Ammon's horn (tissue), 1 donor: ENCODE measurements at places on chromosomes 16 and 17.
A peak's percentile ranks its signal among the peaks of the same experiment; 100 is the strongest.

GRCh38 chr16:17105239-17105797 lies 365.4 kb downstream of the XYLT1 start:
- DNase-seq: no peak

GRCh38 chr16:9441012-9441411 lies 349.6 kb downstream of the HAPSTR1 start:
- no peak for DNase-seq

DNA sequence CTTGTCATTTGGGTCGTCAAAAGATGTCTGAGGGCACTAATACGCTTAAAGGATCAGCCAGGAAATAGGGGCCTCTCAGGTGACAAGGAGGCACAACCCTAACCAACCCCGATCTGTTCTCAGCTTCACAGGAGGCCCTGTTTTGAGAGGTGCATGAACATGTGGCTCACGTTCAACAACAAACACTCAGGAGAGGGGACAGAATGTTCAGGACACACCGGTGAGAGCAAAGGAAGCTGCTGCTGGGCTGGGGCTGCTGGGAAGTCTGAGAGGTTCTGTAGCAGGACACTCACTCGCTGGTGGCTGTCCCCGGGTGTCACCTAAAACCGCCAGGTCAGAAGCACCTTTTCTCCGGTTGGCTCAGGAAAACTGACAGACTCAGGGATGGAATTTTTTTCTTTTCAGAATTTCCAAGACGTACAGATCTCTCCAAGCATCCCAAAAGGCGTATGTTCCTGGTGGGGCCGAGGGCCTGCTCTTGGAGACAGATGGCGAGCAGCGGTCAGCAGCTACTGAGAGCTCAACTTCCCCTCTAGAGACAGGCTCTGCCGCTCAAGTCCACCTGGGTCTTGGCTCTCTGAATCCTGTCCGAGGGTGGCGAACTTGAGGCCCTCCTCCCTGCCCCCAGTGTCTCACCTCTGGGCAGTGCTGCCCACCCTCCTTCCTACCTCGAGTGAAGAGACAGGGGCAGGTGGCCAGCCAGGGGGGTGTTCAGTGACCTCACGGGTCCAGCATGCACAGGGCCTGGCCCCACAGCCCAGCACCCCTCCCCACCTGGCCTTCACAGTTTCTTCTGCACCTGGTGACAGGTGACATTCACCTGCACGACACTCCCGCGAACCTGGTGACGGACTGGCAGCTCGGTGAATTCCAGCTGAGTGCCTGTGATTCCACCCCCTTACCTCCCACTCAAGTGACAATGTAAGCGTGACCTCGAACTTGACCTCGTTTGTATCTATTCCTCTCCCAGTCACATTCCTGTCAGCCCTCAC lies 22.9 kb downstream of the CLUH start:
- no peak for DNase-seq

GRCh38 chr16:12679660-12680272 lies 123.9 kb downstream of the CPPED1 start:
- no peak for DNase-seq

DNA sequence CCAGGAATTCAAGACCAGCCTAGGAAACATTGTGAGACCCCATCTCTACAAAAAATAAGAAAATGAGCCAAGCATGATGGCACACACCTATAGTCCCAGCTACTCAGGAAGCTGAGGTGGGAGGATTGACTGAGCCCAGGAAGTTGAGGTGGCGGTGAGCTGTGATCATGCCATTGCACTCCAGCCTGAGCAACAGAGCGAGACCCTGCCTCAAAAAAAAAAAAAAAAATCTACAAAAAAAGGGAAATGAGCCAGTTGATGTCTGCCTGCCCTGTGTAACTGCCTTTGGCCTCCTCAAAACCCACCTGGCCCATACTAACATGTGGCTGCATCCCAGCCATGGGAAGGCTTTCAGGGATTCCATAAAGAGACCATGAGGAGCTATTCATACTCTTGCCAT lies 4.5 kb downstream of the RANBP10 start:
- DNase-seq: no peak

DNA sequence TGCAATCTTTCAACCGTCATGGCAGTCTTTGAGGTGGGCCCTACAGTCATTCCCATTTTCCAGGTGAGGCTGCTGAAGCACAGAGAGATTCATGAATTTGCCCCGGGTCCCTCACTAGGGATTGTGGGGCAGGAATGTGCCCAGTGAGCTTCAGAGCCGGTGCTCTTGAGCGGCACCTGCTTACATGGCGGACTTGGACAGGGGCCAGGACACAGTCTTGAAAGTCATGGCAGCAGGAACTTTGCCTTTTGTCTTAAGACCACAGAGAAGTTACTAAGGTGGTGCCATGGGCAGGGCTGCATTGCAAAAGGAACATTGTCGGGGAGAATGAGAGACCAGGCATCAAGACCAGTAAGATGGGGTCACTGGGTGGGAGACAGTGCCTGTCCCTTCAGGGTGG lies 363.4 kb downstream of the FOXL1 start:
- DNase-seq: no peak

DNA sequence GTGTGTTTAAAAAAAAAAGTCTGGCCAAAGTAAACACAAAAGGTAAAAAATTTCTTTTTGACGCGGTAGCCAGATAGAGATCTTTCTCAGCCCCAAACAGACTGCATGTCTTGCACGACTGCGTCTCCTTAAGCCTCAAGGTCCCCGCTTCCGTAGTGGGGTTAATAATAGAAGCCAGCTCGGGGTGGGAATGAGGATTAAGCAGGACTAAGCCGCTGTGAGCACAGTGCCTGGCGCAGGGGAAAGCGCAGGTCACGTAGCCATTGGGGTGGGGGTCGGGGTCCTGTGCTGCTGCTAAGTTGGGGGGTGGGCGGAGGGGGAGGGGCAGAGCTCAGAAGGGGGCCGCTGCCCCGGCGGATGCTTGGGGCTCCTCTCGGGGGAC lies 521 bp downstream of the GGA2 start:
- no peak for DNase-seq

GRCh38 chr17:80881306-80881705 lies 110.3 kb upstream of the CHMP6 start:
- DNase-seq: no peak

DNA sequence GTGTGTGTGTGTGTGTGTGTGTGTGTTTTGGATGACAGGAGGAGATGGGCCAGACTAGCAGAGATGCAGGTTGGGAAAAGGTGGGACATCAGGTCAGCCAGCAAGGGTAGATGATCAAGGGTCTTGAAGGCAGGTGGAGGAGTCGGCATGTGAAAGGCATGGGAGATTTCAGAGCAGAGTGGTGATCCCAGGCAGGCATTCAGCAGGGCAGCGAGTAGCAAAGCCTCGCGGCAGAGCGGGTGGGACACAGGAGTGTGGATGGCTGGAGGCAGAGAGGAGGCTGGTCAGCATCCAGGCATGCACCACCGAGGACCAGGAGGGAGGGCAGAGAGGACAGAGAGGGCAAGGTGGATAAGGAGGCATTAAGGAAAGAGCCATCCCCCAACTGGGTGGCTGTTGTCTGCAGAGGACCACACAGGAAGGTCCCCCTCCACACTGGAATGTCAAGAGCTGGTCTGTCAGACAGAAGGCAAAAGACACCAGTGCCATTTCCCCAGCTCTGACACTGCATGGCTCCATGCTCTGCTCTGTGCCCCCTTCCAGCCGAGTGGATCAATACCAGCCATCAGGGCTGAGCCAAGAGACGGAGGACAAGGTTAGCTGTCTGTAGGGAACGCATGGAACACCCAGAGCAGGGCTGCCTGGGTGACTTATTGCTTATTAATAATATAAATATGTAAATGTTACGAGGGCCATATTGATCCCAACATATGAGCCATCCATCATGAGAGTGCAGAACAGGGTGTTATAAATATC lies 74.8 kb upstream of the RPL38 start:
- no peak for DNase-seq

DNA sequence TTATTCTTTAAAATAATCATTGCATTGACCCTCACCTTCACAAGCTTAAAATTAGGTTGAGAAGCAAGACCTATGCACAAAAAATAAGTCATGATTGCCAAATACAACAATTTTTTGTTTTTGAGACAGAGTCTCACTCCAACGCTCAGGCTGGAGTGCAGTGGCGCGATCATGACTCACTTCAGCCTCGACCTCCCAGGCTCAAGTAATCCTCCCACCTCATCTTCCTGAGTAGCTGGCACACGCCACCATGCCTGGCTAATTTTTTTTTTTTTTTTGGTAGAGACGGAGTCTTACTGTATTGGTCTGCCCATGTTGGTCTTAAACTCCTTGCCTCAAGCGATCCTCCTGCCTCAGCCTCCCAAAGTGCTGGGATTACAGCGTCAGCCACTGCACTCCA lies 24.2 kb downstream of the ZNF652 start:
- DNase-seq: no peak

DNA sequence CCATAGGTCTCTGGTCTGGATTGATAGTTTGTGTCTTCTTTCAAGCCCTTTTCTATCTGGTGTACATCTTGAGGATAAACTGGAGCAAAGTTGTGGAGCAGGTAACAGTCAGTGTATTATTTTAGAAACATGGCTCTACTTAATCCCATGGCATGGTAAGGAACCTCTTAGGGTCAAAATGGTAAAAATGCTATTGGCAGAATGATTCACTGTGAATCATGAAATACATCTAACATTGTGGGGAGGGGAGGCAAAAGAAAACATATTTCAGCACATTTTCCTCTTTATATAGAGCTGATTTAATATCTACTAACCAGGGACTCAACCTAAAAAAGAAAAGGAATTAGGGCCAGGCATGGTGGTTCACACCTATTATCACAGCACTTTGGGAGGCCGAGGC lies 17.9 kb upstream of the ALDH3A2 start:
- no peak for DNase-seq

DNA sequence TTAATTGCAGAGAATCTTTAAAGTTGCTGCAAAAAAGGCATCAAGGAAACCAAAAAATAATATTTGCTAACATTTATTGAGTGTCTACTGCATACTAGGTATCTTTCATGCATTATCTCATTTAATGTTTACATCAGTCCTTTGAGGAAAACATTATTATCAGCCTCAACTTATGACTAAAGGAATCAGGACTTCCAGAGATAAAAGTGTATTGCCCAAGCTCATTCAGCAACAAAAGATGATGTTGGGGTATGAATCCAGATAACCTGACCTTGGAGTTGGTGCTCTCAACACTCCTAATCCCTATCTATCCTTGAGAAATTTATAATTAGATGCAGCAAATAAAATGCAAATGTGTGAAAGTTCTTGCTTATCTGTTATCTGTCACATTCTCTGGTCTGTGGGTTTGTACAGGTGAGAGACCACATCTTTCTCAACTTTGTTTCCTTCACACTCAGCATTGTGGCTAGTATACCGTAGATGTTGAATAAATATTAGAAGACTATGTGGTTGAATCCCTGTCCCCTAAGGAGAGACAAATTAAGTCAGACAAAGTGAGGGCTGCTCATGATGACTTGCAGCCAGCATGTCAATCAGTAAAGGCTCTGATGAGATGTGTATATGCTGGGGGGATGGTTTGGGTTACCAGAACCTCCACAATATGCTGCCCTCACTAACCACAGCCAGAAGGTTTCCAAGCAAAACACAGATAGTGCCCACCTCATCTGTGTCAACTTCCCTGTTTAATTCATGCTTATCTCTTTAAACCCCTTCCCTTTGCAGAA lies 82.6 kb downstream of the NOG start:
- DNase-seq: no peak

DNA sequence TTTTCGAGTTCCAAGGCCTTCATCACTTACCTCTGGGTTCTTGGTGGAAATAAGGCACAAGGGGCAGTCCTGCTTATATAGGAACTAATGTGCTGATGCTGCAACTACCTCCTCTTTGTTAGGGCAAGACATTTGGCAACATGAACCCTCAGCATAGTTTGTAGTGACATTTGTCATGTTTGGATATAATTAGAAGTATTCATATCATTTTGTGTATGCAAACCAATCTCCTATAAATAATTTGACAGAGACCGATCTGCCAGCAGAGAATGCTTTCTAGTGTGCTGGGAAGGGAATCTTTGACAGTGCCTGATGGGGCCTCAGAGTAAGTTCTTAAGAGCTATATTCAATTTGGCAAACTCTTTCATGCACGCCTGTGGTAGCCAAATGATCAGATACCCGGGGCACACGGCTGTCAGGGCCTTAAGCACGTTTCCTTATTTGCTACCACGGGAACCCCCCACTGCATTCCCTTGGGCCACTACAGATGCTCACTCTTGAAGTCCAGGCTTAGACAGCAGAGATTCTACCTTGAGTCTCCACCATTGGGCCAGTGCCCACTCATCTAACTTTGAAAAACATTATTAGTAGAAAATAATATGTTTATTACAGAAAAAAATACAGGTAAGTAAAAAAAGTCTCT lies at the start of gene MYH8:
TSS of gene MYH8 (minus strand) at position 51 of the 643 bp plus-strand sequence. CDS start 1,723 bp downstream, outside the sequence.
- DNase-seq: no peak

DNA sequence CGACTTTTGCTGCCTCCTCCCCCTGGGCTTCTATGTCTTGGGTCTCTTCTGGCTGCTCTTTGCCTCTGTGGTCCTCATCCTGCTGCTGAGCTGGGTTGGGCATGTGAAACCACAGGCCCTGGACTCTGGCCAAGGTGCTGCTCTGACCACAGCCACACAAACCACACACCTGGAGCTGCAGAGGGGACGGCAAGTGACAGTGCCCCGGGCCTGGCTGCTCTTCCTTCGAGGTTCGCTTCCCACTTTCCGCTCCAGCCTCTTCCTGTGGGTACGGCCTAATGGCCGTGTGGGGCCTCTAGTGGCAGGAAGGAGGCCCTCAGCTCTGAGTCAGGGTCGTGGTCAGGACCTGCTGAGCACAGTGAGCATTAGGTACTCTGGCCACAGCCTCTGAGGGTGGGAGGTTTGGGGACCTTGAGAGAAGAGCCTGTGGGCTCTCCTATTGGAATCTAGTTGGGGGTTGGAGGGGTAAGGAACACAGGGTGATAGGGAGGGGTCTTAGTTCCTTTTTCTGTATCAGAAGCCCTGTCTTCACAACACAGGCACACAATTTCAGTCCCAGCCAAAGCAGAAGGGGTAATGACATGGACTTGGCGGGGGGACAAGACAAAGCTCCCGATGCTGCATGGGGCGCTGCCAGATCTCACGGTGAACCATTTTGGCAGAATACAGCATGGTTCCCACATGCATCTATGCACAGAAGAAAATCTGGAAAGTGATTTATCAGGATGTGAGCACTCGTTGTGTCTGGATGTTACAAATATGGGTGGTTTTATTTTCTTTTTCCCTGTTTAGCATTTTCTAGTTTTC lies 2.3 kb downstream of the GP1BA start:
- no peak for DNase-seq

DNA sequence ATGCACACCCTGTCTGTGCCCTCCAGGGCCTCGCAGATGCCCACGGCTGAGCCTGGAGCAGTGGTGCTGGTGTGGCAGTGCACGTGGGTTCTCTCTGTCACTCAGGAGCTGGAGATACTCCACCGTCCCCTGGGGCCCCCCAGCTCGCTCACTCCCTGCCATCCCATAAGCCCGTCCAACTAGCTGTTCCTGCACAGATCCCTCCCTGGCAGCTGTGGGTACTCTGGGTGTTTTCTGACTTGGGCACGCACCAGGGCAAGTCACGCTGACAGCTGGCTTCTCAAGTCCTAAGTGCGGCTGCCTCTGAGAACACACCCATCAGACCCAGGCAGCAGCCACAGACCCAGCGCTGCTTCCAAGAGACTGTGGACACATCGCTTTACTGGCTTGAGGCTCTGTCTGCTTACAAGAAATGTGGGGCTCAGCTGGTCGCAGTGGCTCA lies 25.4 kb upstream of the ITGB4 start:
- DNase-seq: peak; percentile 77
